ENCODE measurements at places on chromosomes 3 and 15. TPM values are rescaled to one million over a fixed set of nuclear protein-coding genes. Genes with fewer than 3 reads are reported as not detected.

The TPRG1 gene
- total RNA-seq, result 11.2 TPM

The P2RY14 gene
- total RNA-seq, result 9.4 TPM

The LIPC gene
- 0.62 TPM for total RNA-seq

The C3orf85 gene
- not detected for total RNA-seq

The ABTB1 gene
- total RNA-seq, result 9.7 TPM

The SLC9C1 gene
- total RNA-seq, result not detected

The LYZL4 gene
- total RNA-seq, result not detected

The FGF7 gene
- total RNA-seq, result not detected

The CGNL1 gene
- total RNA-seq, result not detected

The PLA2G4F gene
- total RNA-seq, result not detected

The TRH gene
- not detected for total RNA-seq

The WDR76 gene
- 71.1 TPM for total RNA-seq

The SLC15A2 gene
- total RNA-seq, result 3.3 TPM

The FSD2 gene
- not detected for total RNA-seq
